ENCODE measurements at places on chromosomes 7 and 10. TPM values are rescaled to one million over a fixed set of nuclear protein-coding genes. Genes with fewer than 3 reads are reported as not detected.

GRCh38 chr10:108411206-108411605 lies 1246.7 kb upstream of the SORCS1 start:
- no peak for DNase-seq
- no peaks in the 10 kb centered on the region for H3K27me3 ChIP-seq
- no peaks in the 10 kb centered on the region for H3K36me3 ChIP-seq
- H3K4me3 ChIP-seq, result no peak overlapping the region

- DNase-seq, result no peak
- no peak overlapping the region for H3K27ac ChIP-seq
- H3K4me1 ChIP-seq, result no peaks in the 10 kb centered on the region
Measured at GRCh38 chr10:121696854-121697253, 98.6 kb upstream of the FGFR2 start.

- H3K36me3 ChIP-seq, result no peaks in the 10 kb centered on the region
- no peak overlapping the region for H3K27ac ChIP-seq
- no peaks in the 10 kb centered on the region for H3K27me3 ChIP-seq
- no peaks in the 10 kb centered on the region for H3K4me1 ChIP-seq
- DNase-seq, result no peak
Measured at GRCh38 chr7:4009211-4010060, 672.7 kb upstream of the FOXK1 start.

DNA sequence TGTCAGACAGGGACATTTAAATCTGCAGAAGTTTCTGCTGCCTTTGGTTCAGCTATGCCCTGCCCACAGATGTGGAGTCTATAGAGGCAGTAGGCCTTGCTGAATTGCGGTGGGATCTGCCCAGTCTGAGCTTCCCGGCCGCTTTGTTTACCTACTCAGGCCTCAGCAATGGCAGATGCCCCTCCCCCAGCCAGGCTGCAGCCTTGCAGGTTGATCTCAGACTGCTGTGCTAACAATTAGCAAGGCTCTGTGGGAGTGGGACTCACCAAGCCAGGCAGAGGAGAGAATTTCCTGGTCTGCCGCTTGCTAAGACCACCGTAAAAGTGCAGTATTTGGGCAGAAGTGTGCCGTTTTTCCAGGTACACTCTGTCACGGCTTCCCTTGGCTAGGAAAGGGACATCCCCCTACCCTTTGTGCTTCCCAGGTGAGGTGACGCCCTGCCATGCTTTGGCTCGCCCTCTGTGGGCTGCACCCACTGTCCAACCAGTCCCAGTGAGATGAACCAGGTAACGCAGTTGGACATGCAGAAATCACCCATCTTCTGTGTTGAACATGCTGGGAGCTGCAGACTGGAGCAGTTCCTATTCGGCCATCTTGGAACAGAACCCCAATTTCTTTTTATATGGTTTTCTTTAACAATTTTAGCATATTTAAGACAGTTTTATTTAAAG lies 28.4 kb upstream of the VWDE start:
- H3K4me1 ChIP-seq, result no peaks in the 10 kb centered on the region
- H3K27ac ChIP-seq, result no peak overlapping the region
- peak; percentile 53 for DNase-seq

DNA sequence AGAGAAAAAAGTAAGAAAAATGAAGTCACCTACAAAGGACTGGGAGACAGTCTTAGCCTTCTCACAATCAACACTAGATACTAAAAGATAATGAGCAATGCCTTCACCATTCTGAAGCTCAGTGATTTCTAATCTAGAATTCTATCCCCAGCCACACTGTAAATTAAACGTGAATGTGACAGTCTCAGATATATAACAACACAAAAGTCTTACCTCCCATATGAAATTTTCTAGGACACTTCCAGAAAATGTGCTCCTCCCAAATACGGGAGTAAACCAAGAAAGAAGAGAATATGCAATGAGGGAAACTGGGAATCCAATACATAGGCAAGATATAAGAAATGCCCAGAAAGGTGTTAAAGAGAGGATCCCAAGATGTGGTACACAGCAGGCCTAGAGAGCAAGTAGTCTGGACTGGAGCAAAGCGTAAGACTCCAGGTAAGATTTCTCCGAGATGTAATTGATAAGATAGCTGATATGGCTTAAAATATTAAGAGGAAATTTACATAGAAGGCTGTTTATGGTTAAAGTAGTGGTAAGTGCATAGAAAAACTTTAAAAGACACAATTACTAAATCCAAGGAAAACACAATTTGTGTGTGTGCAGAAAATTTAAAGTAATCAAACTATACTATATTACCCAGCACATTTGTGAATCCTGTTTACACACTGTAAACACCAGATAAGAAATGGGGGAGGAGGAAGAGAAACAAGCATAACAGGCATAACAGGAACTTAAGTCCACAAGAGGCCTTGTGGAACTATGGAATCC lies 44.1 kb downstream of the SGMS1 start:
- H3K27ac ChIP-seq, result no peak overlapping the region
- DNase-seq, result no peak
- H3K4me3 ChIP-seq, result no peak overlapping the region
- H3K4me1 ChIP-seq, result peaks cover 9% of the 10 kb centered on the region
- H3K27me3 ChIP-seq, result no peaks in the 10 kb centered on the region

- H3K4me3 ChIP-seq, result no peak overlapping the region
- H3K4me1 ChIP-seq, result no peaks in the 10 kb centered on the region
- H3K36me3 ChIP-seq, result no peaks in the 10 kb centered on the region
- no peak overlapping the region for H3K27ac ChIP-seq
Measured at GRCh38 chr7:33562996-33563395, 342.3 kb upstream of the BMPER start.

Gene CARD11
- 0.26 TPM for polyA plus RNA-seq

Gene ATOH7
- not detected for polyA plus RNA-seq

Gene CRYGN
- polyA plus RNA-seq, result not detected

- H3K4me1 ChIP-seq, result no peaks in the 10 kb centered on the region
- H3K27me3 ChIP-seq, result no peaks in the 10 kb centered on the region
- H3K27ac ChIP-seq, result no peak overlapping the region
- H3K4me3 ChIP-seq, result no peak overlapping the region
Measured at GRCh38 chr10:105017116-105017515, 376.0 kb downstream of the SORCS3 start.

DNA sequence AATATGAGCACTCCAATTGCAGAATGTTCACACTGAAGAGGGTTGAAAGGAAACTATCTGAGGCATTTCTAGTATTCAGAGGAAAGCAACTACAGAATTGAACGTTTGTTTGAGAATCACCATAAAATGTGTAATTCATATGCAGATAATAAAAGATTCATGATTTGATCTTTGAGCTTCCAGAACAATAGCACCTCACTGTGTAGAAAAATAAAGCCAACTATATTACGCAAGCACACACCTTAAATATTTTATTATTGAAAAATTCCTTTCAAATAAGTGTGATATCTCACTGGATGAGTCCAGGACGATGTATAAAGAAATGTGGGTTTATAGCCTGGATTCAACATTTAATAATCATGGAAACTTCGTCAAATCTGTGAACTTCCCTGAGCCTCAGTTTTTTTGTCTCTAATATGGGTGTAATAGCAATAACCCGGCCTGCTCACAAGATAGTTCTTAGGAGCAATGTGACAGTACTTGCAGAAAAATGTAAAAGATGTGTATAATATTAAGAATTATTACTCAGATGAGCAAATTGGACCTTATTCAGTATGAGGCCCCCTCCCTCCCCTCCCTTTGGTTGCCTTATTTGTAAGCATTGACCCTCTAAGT lies 11.5 kb upstream of the CAV2 start:
- no peak overlapping the region for H3K4me3 ChIP-seq
- peaks cover 6% of the 10 kb centered on the region for H3K4me1 ChIP-seq
- DNase-seq, result no peak
- H3K36me3 ChIP-seq, result no peaks in the 10 kb centered on the region
- H3K27me3 ChIP-seq, result no peaks in the 10 kb centered on the region
- H3K27ac ChIP-seq, result no peak overlapping the region

- DNase-seq, result no peak
- no peak overlapping the region for H3K27ac ChIP-seq
- no peaks in the 10 kb centered on the region for H3K4me1 ChIP-seq
- H3K27me3 ChIP-seq, result peaks cover 2% of the 10 kb centered on the region
- H3K36me3 ChIP-seq, result no peaks in the 10 kb centered on the region
Measured at GRCh38 chr10:18233775-18234174, 93.6 kb downstream of the CACNB2 start.

Gene PTPN20
- polyA plus RNA-seq, result not detected

DNA sequence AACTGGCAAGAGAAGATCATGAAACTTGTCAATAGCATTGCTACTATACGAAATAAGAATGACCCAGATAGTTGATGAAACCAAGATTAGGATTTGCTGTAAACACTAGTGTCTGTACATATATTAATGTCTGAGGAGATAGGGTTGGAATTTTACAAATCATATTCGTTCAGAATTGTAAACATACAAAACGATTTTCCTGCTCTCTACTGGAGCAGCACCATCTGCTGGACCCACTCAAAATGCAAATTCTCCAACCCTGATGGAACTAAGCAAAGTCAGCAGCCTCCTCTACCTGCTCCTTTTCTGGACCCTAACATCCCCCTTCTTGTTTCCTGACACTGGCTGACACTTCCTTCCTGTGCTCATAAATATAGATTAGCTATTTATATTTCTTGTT lies 29.4 kb upstream of the SGMS1 start:
- no peak overlapping the region for H3K27ac ChIP-seq
- H3K36me3 ChIP-seq, result no peaks in the 10 kb centered on the region
- H3K4me3 ChIP-seq, result no peak overlapping the region

Gene SPDYE16
- not detected for polyA plus RNA-seq

Gene CALML5
- polyA plus RNA-seq, result not detected

DNA sequence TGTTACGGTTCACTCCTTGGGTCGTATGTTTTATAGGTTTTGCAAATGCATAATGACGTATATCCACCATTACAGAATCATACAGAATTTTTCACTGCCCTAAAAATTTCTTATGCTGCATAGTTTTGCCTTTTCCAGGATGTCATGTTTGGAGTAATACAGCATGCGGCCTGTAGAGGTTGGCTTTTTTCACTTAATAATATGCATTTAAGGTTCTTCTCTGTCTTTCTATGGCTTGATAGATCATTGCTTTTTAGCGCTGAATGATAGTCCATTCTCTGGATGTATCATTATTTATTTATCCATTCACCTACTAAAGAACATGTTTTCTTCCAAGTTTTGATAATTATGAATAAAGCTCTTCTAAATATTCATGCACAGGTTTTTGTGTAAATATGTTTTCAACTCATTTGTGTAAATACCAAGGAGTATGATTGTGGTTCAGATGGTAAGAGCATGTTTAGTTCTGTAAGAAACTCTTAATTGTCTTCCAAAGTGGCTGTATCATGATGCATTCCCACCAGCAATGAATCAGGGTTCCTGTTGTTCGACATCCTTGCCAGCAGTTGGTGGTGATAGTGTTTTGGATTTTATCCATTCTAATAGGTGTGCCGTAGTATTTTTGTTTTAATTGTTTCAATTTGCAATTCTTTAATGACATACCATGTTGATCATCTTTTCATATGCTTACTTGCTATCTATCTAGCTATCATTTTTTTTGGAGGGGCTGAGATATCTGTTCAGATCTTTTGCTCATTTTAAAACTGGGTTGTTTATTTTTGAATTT lies 531.2 kb upstream of the GHITM start:
- no peaks in the 10 kb centered on the region for H3K36me3 ChIP-seq
- H3K4me3 ChIP-seq, result no peak overlapping the region
- DNase-seq, result no peak
- no peaks in the 10 kb centered on the region for H3K27me3 ChIP-seq
- H3K4me1 ChIP-seq, result no peaks in the 10 kb centered on the region

GRCh38 chr10:100347568-100348195 lies 649 bp downstream of the SCD start:
- peak overlapping the region; percentile 45 for H3K27ac ChIP-seq

GRCh38 chr7:112071856-112072255 lies 134.3 kb downstream of the DOCK4 start:
- peaks cover 5% of the 10 kb centered on the region for H3K4me1 ChIP-seq
- no peaks in the 10 kb centered on the region for H3K27me3 ChIP-seq
- peak; percentile 12 for DNase-seq

Measured in IMR-90 (cell line).